ENCODE measurements at places on chromosomes 6 and 20. TPM values are rescaled to one million over a fixed set of nuclear protein-coding genes. Genes with fewer than 3 reads are reported as not detected.

The SRMS gene
- total RNA-seq: not detected

The HEY2 gene
- total RNA-seq: not detected

The POPDC3 gene
- 26.4 TPM for total RNA-seq

The PREX1 gene
- 13.8 TPM for total RNA-seq

All from A549 treated with CORT108297 at 1 μM for 4 hours (cell line).